Sigmoid colon (tissue), 7 donors: ENCODE measurements at places on chromosomes 12 and 14.

- no peak for DNase-seq
These were observed 104.9 kb downstream of the PDZRN4 start for GRCh38 chr12:41293011-41293410.

DNA sequence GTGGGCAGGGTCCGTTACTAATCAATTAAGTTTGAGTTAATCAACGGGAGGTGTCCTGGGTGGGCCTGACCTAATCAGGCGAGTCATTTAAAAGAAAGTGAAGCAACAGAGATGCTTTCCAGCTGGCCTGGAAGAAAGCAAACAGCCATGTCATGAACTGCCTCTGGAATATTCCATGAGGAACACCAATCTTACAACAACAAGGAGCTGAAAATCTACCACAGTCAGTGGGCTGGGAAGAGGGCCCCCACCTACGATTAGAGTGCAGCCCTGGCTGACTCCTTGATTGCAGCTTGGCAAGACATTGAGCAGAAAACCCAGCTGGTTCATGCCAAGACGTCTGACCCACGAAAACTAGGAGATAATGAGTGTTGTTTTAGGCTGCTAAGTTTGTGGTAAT, 56.2 kb downstream of the SSPN start:
- DNase-seq = no peak

- no peak for DNase-seq
These were observed 9.4 kb upstream of the PLBD2 start for GRCh38 chr12:113348849-113349536.

GRCh38 chr12:2570562-2570961, 224.2 kb upstream of the FKBP4 start:
- no peak for DNase-seq

- no peak for DNase-seq
These were observed 111.6 kb upstream of the NOS1 start for GRCh38 chr12:117472983-117473382.

- no peak for DNase-seq
These were observed 6.0 kb downstream of the GPR132 start for GRCh38 chr14:105059035-105059924.

- no peak for DNase-seq
These were observed 26.5 kb downstream of the CRACR2A start for GRCh38 chr12:3726456-3726855.

GRCh38 chr14:54785136-54785777, 117.4 kb downstream of the GCH1 start:
- DNase-seq = peak; percentile 53

- peak; percentile 75 for DNase-seq
These were observed 2.1 kb downstream of the ITGA5 start for GRCh38 chr12:54416687-54417603.

DNA sequence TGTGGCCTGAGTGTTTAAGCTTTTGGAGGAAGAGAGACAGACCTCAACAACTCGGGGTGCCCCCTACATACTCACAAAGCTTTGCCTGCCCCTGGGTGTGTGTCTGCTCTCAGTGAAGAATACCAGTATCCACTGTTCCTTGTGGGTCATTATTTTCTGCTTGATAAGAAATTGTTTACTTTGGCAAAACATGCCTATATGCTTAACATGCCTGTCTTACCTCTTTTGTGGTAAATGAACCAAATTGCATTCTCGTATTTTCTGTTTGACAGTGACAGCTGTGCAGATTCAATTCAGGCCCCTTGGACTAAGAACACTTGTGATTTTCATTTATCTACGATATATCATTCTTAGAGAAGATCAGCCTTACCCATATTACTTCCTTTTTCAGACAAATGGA, 50.6 kb upstream of the REP15 start:
- no peak for DNase-seq

- DNase-seq = no peak
These were observed 13.9 kb downstream of the COPZ1 start for GRCh38 chr12:54338698-54339296.

- DNase-seq = no peak
These were observed 29.1 kb downstream of the GPR68 start for GRCh38 chr14:91215381-91215780.

GRCh38 chr12:23909551-23909950, 39.9 kb downstream of the SOX5 start:
- no peak for DNase-seq

- no peak for DNase-seq
These were observed 744 bp downstream of the ATP5MC2 start for GRCh38 chr12:53674977-53675700.

DNA sequence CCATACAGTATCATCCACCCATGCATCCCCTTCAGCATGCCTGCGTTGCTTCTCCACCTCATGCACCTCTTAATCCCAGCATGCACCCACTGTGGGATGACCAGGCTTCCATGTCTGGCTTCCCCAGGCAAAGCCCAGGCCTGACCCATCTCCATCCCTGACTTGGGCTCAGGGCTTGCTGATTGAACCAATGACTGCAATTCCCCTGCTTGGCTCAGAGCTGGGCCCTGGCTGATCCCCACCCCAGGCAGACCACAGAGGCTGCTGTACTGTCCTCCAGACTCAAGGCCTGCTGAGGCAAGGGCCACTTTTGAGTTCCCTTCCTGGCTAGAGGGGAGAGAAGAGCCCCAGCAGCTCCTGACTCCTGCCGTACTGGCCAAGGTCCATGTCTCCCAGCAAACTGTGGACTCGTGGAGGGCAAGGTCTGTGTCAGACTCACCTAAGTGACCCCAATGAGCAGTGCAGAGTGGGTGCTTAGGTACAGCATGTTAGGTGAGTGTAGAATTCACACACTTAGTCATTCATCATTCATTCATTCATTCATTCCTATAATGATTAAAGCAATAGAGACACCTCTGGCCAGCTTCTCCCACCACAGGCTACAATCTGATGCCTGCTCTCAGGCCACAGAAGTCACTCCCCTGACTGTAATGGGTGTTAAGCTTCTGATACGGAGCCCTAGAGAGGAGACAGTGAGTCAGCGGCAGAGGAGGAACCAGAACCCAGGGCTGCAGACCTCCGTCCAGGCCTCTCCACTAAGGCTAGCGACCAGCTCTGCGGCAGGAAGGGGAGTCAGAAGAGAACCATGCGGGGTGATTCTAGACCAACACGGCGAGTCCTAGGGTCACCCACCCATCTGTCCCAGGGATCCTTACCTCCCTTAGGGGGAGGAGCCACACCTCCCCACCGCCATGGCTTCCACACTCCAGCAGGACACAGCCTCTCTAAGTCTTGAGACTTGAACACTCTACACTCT, 2.9 kb downstream of the BEGAIN start:
- peak; percentile 24 for DNase-seq

- no peak for DNase-seq
These were observed 83.2 kb downstream of the SPPL3 start for GRCh38 chr12:120820884-120821510.

DNA sequence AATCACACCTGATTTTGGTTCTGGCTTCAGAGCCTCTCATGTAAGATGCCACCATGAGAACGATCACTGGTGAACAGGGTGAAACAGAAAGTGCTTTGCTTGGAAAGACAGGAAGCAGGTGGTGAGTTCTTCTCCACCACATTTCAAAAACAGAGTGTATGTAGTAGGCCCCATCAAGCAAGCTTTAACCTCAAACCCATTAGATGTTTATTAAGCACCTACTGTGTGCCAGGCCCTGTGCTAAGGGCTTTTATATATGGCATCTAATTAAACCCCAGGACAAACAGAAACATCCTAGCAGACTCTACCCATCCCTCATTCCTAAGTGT, 47.8 kb upstream of the MED13L start:
- DNase-seq = no peak

DNA sequence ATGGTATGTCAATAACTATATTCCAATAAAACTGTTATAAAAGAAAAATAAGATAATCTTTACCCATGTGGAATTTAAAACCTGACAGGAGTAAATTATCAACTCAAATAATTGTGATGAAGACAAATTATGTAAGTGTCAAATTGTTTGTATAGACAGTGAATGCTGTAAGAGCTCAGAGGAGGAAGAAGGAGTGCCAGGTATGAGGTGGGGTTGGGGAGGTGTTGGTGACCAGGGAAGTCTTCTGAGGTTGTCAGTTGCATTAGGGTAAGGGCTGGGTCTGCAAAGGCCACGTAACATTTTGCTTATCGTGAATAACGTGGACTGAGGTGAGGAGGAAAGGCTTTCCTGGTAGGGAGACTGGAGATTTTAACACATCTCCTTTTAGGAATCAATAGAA, 2.5 kb upstream of the MAX start:
- no peak for DNase-seq

DNA sequence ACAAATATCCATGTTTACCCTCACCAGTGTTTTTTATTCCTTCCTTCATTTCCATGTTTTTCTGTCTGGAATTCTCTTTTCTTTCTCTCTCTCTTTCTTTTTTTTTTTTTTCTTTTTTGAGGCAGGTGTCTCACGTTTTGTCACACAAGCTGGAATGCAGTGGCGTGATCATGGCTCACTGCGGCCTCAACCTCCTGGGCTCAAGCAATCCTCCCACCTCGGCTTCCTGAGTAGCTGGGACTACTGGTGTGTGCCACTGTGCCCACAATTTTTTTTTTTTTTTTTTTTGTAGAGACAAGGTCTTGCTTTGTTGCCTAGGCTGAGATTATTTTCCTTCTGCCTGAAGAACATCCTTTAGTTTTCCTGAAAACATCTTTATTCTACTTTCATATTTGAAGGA, 15.0 kb upstream of the AMIGO2 start:
- no peak for DNase-seq

DNA sequence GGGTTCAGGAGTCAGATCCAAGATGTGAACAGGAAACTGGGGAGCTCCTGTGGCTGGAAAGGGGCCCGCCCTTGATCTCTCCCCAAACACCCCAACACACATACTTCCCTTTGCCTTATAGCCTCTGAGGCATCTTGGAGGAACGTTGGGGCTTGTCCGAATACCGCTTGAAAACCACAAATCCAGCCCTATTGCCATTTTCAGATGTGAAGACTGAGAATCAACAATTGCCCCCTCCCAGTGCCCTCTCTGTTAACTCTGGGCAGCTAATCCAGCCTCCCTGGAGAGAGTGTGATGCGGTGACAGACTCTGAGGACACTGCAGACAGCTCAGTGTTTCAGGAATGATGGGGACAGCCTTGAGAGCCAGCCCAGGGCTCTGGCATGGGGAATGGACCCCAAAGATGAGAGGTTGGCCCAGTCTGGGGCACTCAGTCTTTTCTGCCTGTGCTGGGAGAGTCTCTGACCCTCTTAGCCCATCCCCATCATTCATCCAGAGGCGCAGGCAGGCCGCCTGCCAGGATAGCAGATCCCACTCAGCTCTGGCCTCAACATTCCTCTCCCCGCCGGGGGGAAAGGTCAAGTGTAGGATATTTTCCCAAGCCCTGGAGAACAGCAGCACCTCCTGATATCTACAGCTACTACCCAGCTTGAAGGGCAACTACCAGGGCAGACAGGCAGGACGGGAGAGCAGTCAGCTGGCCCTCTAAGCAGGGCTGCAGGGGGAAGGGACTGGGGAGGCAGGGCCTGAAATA, 24.6 kb upstream of the LTBP2 start:
- DNase-seq = no peak

GRCh38 chr12:47863985-47864384, 40.8 kb downstream of the VDR start:
- DNase-seq = no peak

- DNase-seq = peak; percentile 98
These were observed 18.0 kb upstream of the NT5DC3 start for GRCh38 chr12:103858953-103859601.

- DNase-seq = no peak
These were observed 65.6 kb downstream of the FERMT2 start for GRCh38 chr14:52885230-52885629.

GRCh38 chr14:50062438-50063085, 53.8 kb downstream of the VCPKMT start:
- no peak for DNase-seq

GRCh38 chr12:3795492-3796133, 42.7 kb upstream of the CRACR2A start:
- DNase-seq = no peak

- no peak for DNase-seq
These were observed 186.6 kb upstream of the GZMB start for GRCh38 chr14:24820616-24821015.

GRCh38 chr12:2785017-2785416, 9.8 kb upstream of the FKBP4 start:
- DNase-seq = no peak

- no peak for DNase-seq
These were observed 27.5 kb downstream of the TECPR2 start for GRCh38 chr14:102390064-102390855.
